ENCODE measurements at places on chromosomes 7 and 10.

- DNase-seq, result no peak
Observed at GRCh38 chr10:16904639-16905061, 87.4 kb upstream of the RSU1 start.

DNA sequence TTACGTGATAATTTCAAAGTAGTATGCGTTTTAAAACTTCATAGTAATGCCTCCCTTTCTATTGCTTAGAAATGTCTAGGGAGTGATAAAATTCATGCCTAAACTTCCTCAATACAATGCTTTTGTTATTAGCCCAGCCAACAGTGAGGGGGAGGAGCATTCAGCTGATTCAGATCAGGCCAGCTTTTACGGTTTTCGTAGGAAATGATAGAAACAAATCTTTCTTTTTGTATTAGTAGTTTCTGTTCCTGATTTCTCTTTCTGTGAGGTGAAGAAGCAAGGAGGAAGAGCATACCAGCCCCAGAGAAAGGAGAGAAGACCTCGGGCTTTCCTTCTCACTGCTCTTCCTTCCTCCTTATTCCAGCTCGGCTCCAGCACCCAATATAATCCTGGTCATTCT, 35.2 kb upstream of the ITPRID1 start:
- no peak for DNase-seq

GRCh38 chr7:151174246-151175046, 7.0 kb upstream of the GBX1 start:
- DNase-seq, result no peak

- DNase-seq, result no peak
Observed at GRCh38 chr7:6227294-6227846, 45.1 kb downstream of the CYTH3 start.

GRCh38 chr7:111290982-111291381, 200.1 kb downstream of the LRRN3 start:
- DNase-seq, result no peak

DNA sequence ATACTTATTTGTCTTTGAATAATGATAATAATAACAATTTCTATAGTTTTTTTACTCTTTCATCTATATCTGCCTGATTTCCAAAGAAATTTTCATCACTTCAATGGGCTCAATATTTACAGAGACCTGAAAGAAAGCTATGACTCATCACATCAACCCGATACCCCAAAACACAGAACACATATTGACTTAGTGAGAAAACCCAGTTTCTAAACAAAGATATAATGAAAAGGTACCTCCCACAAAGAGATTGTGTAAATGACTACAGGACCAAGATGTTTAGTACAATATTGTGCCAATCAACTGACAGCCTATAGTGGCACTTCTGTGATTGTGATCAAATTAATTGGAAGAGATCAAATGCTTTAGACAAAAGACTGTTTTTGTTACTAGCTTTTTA, 133.9 kb downstream of the PCDH15 start:
- DNase-seq, result no peak

DNA sequence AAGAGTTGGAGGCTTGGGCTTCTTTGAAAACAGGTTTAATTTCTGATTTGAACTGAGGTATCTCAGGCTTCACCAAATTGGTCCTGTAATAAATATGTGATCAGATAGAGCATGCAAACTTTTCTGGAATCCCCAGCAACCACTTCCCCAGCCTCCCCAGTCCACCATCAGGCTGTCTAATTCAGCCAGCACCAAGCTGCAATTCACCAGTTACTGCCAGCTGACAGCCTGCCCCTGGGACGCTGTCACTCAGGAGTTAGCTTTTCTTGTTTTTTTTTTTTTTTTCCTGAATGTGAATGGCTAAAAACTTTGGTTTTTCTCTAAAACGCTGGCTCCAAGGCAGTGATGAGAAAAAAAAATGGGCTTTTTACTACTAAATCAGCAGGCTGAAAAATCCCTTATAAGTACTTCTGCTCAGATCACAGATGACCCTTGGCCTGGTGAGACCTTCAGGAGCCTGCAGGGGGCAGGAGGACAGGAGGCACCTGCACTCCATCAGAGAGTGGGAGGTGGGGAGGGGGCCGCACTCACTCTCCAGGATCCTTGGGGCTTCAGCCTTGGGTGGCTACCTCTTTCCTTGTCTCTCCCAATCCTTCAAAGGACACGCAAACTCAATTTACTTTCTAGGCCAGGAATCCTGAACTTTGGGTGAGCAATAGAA, 349.4 kb downstream of the GATA3 start:
- no peak for DNase-seq

DNA sequence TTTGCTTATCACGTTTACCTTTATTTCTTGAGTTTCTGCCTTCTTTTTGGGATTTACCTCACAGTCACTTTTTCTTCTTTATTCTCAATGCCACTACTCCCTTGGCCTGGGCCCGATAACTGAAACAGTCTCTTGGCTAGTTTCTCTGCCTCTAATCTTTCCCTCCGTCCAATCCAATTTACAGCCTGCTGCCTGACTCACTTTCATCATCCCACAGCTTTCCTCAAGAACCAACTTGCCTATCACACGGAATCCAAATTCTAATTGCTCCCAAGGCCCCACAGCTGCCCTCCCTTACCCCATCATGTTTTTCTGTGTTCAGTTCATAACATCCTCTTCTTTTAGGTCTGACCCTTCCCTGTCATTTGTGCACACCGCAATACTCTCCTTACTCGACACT, 121.4 kb downstream of the HIPK2 start:
- no peak for DNase-seq

DNA sequence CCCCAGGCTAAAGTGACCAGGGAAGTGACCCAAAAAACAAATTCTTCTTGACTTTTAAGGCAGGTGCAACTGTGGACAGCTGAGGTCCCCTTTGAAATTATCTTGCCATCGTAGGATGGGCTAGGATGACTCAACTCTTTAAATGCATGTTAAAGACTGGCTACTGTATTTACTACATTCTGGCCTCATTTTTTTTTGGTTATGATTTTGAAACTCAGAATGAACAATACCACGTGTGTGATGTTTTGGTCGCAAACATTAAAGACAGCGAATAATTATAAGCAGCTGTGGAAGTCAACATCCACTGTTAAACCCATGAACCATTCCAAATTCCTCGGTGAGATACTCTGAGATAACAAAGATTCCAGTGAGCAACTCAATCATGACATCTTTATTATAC, 1.2 kb upstream of the SLC13A4 start:
- no peak for DNase-seq

GRCh38 chr7:36070230-36070629, 82.8 kb upstream of the EEPD1 start:
- no peak for DNase-seq

- no peak for DNase-seq
Observed at GRCh38 chr7:27590416-27590815, 72.3 kb downstream of the HIBADH start.

- no peak for DNase-seq
Observed at GRCh38 chr7:128104108-128104742, 73.0 kb upstream of the LRRC4 start.

- no peak for DNase-seq
Observed at GRCh38 chr7:156875766-156876165, 17.2 kb downstream of the LMBR1 start.

GRCh38 chr10:118734475-118734874, 20.3 kb downstream of the CACUL1 start:
- no peak for DNase-seq

GRCh38 chr7:107039199-107039900, 5.2 kb upstream of the PRKAR2B start:
- DNase-seq, result no peak

DNA sequence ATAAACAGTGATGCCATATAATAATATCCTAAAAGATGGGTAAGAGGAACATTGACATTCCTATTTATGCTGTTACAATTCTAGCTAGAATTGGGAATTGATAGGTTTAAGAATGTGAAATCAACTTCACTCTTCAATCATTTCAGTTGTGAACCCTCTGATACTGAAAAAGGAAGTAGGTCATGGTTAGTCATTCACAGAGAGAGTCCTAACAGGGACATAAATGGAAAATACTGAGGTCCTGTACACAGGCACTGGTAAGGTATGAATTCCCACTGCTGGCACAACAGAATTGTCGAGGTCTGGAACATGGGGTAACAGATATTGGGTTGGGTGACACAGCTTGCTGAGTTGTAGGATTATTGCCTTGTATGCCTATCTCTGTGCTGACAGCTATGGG, 289.4 kb upstream of the LRRN3 start:
- DNase-seq, result no peak

DNA sequence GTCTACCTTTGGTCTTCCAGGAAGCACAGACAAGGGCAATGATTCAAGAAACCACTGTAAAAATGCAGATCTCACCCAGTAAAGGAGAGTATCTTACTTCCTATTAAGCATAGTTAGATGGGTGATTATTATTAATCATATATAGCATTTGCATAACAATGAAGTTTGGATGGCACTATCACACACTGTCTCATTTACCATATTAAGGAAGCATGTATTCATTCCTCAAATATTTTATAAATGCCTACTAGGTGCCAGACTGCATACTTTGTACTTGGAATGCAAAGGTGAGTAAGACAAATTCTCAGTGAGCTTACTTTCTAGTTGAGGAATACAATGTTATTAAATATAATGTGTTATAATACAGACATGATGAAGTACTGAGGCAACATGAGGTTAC, 53.9 kb upstream of the SKAP2 start:
- DNase-seq, result peak; percentile 22

- peak; percentile 23 for DNase-seq
Observed at GRCh38 chr10:61835069-61835945, 66.2 kb upstream of the ARID5B start.

GRCh38 chr10:101453791-101454718, 100.1 kb downstream of the BTRC start:
- DNase-seq, result no peak

- DNase-seq, result peak; percentile 21
Observed at GRCh38 chr7:134619627-134620331, 26.9 kb upstream of the BPGM start.

DNA sequence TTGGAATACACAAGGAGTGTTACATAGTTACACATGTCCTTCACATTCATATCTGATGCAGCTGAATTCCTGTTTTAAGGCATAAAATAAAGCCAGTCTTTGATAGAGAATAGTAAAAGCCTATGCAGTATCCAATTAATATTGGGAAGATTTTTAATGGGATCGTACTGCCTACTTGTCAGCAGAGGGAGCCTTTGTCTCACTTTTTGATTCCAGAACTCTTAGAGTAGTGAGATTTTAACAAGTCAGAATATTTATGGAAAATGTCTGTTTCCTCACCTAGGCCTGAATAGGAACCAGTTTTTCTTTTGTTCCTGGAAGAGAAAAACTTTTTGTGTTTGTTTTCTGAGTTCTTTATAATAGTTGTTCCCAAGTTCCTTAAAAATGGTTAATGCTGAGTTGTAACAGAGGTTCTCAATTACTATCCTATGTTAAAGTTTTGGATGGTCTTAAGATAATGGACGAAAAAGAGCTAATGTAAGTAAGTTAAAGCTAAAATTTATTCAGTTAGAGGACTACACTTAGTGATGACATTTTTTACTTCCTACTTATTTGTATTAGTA, 114.0 kb downstream of the BBS9 start:
- DNase-seq, result peak; percentile 8

DNA sequence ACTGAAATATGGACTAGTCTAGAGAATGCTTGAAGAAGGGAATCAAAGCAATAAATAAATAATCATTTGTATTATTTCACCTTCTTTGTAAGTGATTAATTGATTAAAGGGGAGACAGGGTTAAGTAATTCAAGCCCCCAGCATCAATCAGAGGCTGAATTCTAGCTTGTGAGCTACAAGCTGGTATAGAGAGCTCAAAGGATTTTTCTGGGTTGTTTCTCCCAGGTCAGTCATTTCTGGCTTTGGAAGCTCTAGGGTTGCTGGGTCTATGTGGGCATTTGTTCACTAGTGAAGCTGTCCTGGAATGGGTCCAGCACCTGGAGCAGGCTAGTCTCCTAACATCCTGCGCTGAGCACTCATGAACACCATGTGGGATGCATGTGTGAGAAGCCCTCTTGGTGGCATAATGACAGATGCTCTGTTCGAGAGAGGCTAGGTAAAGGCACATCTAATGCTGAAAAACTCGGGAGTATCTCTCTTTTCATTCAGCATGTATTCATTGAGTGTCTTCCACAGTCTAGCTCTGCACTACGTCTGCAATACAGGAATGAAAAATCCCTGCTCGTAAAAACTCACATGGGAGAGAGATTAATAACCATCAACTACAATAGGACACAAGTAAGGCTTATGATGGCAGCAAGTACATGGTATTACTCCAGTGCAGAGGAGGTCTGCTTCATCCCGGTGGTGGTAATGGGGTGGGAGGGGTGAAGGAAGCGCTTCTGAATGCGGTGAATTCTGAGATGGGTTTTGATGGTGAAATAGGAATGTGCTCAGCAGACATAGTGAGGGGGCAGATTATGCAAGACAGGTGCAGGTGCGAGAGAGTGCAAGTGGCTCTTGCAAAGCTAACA, 68.0 kb upstream of the NRP1 start:
- DNase-seq, result no peak

- no peak for DNase-seq
Observed at GRCh38 chr7:99478464-99479440, 6.1 kb downstream of the ZNF789 start.
